ENCODE measurements at places on chromosomes 12 and 14.

- no peak for DNase-seq
These were observed 99.8 kb upstream of the SEL1L start for GRCh38 chr14:81633496-81633895.

DNA sequence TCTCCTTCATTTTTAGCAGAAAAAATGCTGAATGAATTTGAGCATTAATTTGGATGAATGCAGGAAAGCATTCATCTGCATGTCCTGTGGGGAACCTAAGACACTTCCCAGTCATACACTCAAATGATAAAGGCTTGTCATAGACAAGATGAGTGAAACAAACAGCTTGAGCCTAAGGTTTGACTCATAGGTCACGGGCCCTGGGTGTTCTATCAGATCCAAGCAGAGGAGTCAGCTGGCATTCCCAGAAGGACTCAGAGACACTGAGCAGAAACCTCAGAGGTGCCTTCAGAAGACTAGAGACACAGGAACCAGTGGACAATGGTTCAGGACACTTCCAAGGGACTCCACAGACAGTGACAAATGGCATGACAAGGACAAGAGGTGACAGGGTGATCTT, 183.9 kb downstream of the NTF3 start:
- DNase-seq = no peak

GRCh38 chr12:89919241-89919906, 210.7 kb upstream of the ATP2B1 start:
- no peak for DNase-seq

GRCh38 chr14:24441904-24442239, 704 bp downstream of the SDR39U1 start:
- peak; percentile 80 for DNase-seq
